ENCODE measurements at places on chromosomes 1 and 21.

- DNase-seq, result no peak
Observed at GRCh38 chr1:46522184-46522968, 29.1 kb downstream of the KNCN start.

DNA sequence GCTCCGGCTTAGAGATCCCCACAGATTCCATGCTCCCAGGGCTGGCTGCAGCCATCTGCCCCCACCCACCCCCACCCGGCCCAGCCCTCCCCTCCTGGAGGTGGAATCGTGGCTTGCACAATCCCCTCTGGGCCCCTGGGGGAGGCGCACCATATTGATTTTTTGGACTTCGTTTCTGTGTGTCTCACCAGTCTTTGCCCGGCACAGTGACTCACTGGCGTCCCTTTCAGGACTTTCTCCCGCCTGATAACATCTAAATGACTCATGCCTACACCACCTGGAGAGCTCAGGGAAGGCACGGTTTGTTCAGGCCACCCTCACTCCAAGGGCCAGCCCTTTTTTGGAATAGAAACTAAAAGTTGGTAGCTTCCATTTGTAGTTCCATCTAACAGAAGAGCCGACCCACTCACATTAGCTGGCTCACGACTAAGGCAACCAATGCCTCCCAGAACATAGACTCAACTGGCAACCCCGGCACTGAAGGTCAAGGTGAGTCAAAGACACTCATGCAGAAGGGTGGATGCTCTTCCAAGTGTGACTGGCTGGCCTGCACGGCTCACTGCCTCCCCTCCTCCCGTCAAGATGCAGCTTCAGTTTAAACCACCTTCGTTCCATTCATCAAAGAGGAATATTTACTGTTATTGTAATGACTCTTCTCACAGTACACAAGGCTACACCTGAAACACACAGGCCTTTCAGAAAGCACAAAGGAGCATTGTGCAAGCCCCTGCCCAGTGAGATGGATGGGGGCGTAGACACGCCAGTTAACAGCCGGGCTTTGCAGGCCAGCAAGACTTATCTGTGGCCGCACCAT is 18.1 kb upstream of the ETS2 start:
- DNase-seq, result no peak

- DNase-seq, result no peak
Observed at GRCh38 chr21:25571726-25572121, 35.6 kb downstream of the MRPL39 start.

DNA sequence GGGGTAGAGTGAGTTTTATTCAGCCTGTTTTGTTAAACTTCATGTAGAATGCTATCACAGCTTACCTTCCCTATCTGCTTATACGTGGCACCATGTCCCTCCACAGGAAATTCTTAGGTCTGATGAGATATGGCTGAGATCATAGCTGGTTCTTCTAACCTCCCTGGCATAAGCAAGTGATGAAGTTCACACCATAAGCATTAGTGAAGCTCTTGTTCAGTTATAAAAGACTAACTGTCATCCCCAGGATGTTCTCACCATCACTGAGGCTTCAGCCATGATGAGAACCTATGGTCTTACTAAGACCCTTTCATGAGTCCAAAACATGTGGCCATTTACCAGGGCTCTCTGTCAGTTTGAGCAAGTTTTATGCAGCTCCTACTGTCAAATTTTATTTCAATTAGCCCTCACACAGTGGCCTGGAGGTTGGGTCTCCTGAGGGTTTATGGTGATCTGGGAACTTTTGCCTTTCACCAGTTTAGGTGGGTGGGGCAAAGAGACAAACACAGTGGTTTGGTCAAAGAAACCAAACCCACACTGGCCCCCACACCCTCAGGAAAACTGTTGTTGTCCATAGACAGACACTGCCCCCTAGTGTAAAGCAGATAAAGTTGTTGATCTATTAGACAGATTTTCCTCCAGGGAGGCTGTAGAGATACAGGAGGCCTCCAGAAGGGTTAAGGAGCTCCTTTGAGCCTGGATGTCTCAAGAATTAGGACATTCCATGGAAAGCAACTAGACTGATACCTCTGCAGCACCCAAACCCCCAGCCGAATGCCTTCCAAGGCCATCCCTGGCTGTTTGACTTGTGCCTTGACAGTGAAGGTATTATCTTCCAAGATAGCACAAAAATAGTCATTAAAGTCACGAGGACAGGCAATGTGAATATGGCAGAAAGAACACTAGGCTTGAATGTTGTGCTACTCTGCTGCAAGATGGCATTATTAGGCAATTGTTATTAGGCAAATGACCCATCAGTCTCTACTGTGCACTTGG is 5.0 kb downstream of the SLC22A15 start:
- DNase-seq, result no peak

DNA sequence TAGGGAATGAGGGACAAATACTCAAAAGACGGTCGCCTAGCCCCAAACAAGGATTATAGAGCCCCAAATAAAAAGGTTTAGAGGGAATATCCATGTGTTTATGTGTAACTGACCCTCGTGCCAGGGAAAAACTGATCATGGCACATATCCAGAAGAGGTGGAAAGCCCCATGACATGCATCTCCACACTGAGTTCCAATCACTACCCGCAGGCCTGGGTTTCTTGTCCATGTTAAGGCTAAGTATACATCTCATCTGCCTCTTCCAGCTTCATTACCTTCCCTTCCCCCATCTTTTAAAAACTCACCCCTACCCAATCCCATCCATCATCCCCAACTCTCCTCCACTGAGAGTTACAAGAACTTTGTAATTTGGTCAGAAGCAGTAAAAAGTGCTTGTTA is 15.2 kb downstream of the GADD45A start:
- DNase-seq, result no peak

GRCh38 chr1:18941221-18942141 is 15.0 kb downstream of the IFFO2 start:
- DNase-seq, result no peak

DNA sequence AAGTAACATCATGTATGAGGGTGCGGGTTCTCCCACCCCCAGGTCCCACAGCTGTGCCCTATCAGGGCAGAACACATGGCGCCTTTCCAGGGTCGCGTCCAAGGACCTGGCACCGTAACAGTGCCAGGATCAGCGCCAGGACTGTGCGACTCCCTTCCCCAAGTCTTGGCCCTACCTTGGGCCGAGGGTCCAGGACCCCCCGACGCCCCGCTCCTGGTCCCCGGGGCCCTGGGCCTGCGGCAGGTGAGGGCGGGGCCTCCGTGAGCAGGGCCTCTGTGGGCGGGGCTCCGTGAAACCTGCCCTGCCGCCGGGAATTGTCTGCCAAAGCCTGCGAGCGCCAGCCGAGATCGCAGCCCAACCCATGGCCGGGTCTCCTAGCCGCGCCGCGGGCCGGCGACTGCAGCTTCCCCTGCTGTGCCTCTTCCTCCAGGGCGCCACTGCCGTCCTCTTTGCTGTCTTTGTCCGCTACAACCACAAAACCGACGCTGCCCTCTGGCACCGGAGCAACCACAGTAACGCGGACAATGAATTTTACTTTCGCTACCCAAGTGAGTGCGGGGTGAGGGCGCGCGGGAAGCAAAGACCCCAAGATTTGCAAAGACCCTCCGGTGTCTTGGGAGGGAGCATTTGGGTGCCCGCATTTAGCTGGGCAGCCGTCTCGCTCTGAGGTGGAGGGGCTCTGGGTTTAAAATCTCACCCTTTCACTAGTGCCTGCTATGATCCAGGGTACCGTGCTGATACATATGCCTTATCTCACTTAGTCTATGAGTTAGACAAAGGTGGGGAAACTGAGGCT is at the start of gene RHBG:
RHBG (plus strand) TSS at position 323 of the 796 bp plus-strand sequence; CDS start at position 362, 39 bp downstream.
- no peak for DNase-seq

All from left forelimb (tissue), 1 donor.